ENCODE measurements at places on chromosomes 5 and 9.

DNA sequence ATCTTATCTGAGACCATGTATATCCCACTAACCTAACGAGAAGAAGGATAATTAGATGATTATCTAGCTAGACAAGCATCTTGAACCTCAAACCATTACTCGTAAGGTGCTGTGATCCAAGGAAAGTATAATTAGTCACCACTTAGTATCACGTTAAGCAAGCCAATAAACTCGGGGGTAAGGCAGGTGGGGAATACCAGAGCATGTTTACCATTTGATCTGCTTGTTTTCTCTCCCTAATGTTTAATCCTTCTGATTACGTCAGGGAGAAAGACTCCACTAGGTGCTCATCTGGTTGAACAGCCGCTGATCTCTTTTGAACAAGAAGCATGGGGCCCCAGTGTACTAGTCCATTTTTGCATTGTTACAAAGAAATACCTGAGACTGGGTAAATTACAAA is 69.9 kb upstream of the SLC1A1 start:
- no peak for DNase-seq

- DNase-seq = no peak
These were observed 49.1 kb upstream of the SLIT3 start for GRCh38 chr5:169350016-169350415.

GRCh38 chr9:115393976-115394775 is 276.2 kb upstream of the TNC start:
- DNase-seq = no peak

- no peak for DNase-seq
These were observed 979.0 kb downstream of the EFNA5 start for GRCh38 chr5:106691701-106692100.

GRCh38 chr5:125011419-125011818 is 265.0 kb upstream of the ZNF608 start:
- DNase-seq = no peak

DNA sequence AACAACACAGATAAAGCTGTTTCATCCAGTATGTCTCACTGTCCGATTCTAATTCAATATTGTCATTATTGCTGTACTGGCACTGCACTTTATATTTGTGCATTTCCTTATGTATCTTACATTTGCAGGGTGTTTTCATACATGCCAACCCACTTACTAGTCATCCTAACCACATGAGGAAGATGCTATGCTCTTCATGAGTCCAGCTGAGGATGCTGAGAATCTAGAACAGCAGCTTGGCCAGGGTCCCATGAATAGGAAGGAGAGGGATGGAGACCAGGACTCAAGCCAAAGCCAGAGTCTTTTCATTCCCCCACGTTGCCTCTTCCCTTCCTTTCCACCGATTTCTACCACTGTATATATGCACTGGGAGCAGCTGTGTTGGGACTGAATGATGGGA is 292.8 kb upstream of the KLF4 start:
- no peak for DNase-seq

DNA sequence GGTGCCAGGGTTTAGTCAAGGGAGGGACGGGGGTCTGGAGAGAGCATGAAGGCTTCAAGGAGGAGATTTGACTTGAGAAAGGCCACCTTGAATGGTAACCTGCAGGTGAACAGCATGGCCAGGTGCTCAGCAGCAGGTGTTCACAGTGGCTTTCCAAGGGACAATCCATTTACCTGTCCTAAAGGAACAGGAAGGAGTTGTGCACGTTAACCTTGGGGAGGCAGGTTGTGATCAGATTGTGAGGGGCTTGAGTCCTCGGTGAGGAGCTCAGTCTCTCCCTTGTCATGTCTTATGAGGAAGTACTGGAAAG is 120.1 kb upstream of the ERCC6L2 start:
- DNase-seq = no peak

- no peak for DNase-seq
These were observed at the start of gene SH3TC2 for GRCh38 chr5:149063017-149063687. Gene SH3TC2 (minus strand): TSS chr5:149063062. CDS start chr5:149063022, 40 bp downstream.

GRCh38 chr5:170219615-170220014 is 13.2 kb upstream of the C5orf58 start:
- no peak for DNase-seq

GRCh38 chr5:138083702-138084101 is at the start of gene WNT8A:
Gene WNT8A (plus strand): TSS chr5:138084033. CDS start chr5:138084128, 95 bp downstream.
- no peak for DNase-seq

GRCh38 chr5:55864606-55865541 is 13.7 kb downstream of the IL31RA start:
- no peak for DNase-seq

DNA sequence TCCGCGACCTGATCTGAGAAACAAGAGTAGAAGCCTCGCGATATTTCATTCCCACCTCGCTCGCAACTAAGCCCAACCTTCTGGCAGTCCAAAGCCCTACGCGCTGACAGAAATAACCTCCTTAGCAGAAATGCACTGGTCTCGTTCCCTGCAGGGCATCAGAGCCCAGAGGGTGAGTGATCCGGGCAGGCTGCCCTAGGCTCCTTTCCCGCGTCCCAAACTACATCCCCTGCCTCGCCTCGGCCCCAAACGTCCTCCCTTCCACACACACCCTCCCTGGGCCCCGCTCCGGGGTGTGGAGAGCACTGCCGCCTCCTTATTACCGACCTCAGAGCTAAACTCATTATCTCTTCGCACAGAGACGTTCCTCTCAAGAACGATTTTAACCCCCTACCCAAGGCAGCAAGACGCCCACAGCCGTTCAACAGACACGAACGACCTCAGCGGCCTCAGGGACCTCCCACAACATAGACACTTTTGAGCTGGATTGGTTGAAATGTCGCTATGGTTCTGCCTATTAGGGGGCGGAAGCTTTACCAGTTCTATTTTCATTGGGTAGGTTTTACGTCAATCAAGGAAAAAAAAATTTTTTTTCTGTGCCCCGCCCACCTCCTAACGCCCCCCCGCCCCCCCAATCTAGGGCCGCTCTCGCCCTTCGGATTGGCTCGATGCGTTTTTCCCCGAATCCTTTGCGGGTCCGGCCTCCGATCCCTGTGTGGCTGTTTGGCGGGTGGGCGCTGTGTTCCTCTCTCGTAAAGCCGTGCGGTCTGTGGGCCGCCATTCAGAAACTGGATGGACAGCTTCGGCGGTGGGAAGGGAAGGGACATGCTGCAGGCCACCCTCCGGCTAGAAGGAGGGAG is at the start of gene CETN3:
CETN3 (minus strand) TSS at position 439 of the 860 bp plus-strand sequence; CDS start at position 344, 95 bp downstream.
- peak; percentile 70 for DNase-seq

- DNase-seq = no peak
These were observed 1.2 kb downstream of the GOLPH3 start for GRCh38 chr5:32172923-32173266.

DNA sequence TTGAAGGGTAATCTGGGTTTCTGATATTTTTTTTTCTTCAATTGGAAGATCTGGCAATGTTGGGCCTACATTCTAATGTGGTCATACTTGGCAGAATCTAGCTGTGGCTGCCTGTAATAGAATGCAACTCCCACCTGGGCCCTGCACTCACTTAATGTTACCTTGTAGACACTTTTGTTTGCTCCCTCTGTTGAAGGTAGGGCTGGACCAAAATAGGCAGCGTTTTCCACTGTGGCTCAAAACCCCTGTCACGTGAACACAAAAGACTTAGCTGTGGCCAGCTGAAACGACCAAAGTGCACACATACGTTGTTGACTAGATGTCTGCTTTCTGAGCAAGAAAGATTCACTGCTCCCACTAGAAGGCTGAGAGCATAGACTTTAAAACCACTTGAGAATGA is 117.6 kb upstream of the HMHB1 start:
- no peak for DNase-seq

- DNase-seq = peak; percentile 37
These were observed 4.2 kb downstream of the ADAM19 start for GRCh38 chr5:157571357-157571827.

DNA sequence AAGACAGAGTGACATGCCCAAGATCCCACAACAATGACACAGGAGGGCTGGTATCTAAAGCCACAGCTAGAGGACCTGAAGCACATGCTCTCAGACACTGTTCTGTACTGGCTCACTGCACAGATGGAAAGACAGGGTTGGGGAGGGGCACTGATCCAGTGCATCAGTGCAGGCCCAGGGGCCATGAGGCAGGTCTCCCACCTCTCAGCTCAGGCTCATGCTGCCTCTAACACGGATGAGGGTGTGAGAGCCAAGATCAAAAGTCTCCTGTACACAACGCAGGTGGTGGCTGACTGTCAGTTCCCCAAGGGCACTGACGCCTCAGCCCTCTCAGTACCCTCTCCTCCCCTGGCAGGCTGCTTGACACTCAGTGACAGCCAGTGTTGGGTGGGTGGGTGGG is 10.9 kb downstream of the RAPGEF1 start:
- no peak for DNase-seq

GRCh38 chr9:123335193-123335985 is 20.6 kb upstream of the CRB2 start:
- DNase-seq = no peak

DNA sequence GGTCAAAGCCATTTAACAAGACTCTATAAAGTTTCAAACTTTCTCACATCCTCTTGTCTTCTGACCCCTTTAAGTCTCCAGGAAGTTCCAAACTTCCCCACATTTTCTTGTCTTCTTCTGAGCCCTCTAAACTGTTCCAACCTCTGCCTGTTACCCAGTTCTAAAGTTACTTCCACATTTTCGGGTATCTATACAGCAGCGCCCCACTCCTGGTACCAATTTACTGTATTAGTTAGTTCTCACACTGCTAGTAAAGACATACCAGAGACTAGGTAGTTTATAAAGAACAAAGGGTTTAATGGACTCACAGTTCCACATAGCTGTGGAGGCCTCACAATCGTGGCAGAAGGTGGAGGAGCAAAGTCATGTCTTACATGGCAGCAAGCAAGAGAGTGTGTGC is 23.3 kb upstream of the PRLR start:
- no peak for DNase-seq

DNA sequence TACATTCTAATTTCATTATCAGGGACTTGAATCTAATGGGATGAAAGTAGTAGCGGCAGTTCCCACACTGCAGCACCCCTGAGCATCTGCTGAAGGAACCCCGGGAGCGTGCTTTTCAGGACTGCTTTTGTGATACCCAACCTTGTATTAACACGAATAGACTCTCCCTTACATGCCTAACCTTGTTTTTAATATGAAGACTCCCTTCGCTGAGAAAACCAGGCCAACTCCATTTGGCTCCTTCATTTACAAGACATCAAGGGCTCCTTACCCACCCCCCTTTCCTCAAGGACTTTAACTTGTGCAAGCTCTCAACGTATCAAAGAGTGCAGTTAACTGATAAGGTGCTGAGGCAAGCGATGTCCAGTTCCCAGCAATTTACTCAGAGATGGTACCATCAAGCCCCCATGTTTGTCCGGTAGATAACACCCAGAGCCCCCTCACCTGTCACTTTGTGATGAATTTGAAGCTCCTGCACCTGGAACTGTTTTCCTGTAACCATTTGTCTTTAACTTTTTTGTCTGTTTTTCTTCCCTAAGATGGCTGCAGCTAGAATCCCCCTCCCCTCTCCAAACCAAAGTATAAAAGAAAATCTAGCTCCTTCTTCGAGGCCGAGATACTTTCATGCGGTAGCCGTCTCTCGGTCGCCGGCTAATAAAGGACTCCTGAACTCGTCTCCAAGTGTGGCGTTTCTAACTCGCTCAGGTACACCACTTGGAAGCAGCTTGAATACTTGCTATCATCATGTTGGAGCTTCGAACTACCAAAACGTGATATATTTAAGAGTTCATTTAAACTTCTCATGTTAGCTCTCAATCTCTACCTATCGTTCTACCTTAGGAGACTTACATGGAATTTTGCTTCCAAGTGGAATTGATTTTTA is 10.7 kb downstream of the HNRNPH1 start:
- no peak for DNase-seq

- DNase-seq = no peak
These were observed 82.7 kb upstream of the ORM1 start for GRCh38 chr9:114240216-114240615.

- DNase-seq = no peak
These were observed 344.5 kb upstream of the ITGA1 start for GRCh38 chr5:52443187-52443586.

- peak; percentile 78 for DNase-seq
These were observed 109.9 kb upstream of the CPEB4 start for GRCh38 chr5:173778152-173778782.

DNA sequence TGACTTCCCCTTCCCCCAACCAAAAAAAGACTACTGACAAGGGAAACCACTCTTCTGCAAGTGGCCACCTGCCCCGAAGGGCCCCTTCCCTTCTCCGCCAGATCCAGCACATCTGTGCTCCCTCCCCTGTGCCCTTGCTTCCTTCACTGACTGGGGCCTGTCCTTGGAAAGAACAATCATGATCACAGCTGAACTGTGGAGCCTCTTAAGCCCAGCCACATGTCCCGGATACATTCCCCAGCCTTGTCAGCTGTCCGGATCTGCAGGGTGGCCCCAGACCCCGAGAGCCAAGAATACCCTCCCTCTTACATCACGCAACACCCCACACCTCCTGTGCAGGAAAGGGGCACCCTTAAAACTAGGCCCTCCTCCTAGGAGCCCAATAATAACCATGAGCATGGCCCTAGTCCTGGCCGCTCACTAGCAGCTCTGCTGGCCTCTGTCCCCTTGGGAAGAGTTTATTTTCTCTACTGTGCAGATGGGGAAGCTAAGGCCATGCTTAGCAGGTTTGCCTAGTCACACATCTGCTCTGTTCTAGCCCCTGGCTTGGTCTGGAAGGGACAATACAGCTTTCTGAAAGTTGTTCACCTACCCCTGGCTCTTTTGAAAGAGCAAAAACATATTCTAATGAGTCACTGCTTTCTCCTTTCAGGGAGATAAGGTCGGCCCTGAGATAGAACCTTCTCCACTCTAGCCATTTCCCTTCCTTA is 3.8 kb downstream of the SPRY4 start:
- no peak for DNase-seq

GRCh38 chr9:91162784-91163443 is 198.8 kb downstream of the AUH start:
- DNase-seq = peak; percentile 61

- DNase-seq = no peak
These were observed 9.8 kb upstream of the CPEB4 start for GRCh38 chr5:173878224-173878967.

- no peak for DNase-seq
These were observed 68.9 kb downstream of the PHF2 start for GRCh38 chr9:93645149-93645889.

DNA sequence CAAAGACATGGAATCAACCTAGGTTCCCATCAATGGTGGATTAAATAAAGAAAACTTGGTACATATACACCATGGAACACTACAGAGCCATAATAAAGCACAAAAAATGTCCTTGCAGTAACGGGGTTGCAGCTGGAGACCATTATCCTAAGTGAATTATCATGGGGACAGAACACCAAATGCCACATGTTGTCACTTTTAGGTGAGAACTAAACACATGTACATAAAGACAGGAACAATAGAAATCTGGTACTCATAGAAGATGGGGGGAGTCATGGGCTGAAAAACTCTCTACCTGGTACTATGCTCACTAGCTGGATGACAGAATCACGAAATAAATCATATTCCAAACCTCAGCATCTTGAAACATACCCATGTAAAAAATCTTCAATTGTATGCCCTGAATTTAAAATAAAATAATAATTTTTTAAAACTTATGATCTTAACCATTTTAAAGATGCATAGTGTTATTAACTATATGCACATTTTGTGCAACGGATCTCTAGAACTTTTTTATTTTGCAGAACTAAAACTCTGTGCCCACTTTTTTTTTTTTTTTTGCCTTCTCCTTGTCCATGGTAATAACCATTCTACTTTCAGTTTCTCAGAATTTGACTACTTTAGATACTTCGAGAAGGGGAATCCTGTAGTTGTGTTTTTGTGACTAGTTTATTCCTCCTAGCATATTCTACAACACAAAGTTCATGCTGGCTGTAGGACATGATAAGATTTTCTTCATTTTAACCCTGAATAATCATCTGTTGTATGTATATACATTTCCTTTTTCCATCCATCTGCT is 1081.6 kb upstream of the ACO1 start:
- no peak for DNase-seq
